ENCODE measurements at places on chromosomes 12 and 14. TPM values are rescaled to one million over a fixed set of nuclear protein-coding genes. Genes with fewer than 3 reads are reported as not detected.

DNA sequence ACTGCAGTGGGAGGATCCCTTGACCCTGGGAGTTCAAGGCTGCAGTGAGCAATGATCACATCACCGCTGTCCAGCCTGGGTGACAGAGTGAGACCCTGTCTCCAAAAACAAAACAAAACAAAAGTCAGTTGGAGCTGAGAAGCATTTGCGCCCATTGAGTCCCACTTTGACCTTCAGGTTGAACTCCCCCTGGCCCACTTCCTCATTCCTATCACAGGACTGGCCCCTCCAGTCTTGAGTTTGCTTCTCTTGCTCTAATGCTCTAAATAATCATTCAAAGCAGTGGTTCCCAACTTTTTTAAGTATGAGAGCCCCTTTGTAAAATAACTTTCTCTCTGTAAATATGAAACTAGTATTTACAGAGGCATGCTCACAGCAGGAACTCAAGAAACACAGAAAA, 28.0 kb upstream of the GSC start:
- peaks cover 32% of the 10 kb centered on the region for H3K27me3 ChIP-seq
- H3K4me3 ChIP-seq, result no peak overlapping the region
- no peak overlapping the region for H3K27ac ChIP-seq
- no peak for DNase-seq
- no peaks in the 10 kb centered on the region for H3K4me1 ChIP-seq

GRCh38 chr14:64879635-64880220, at the start of gene SPTB:
Gene SPTB (minus strand): TSS chr14:64879907. CDS start chr14:64823094, 56,813 bp downstream.
- no peaks in the 10 kb centered on the region for H3K36me3 ChIP-seq
- H3K4me1 ChIP-seq, result peaks cover 18% of the 10 kb centered on the region
- H3K27me3 ChIP-seq, result peaks cover 79% of the 10 kb centered on the region
- H3K4me3 ChIP-seq, result peak within 1 kb of the TSS; percentile 80
- peak; percentile 37 for DNase-seq
- H3K27ac ChIP-seq, result peak within 1 kb of the TSS; percentile 84

DNA sequence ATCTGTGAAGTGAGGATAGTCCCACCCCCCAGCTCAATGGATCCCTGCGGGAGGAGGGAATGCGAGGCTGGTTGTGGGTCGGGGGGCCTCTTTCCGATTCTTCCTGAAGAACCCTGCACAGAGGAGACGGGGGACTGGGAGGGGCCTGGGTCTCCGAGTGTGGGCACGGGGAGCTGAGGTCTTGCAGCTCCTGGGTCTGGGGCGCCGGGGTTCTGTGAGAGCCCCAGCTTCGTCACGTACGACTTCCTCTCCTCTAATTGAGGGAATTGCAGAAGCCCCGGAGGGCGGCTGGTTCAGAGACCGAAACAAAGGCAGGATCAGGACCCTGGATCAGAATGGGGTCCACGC, 66.6 kb downstream of the DIO3 start:
- no peak overlapping the region for H3K27ac ChIP-seq
- no peak overlapping the region for H3K4me3 ChIP-seq
- no peaks in the 10 kb centered on the region for H3K36me3 ChIP-seq
- H3K27me3 ChIP-seq, result peaks cover 1% of the 10 kb centered on the region

AKAP5 gene
- total RNA-seq, result 2.1 TPM

- DNase-seq, result no peak
- H3K27ac ChIP-seq, result no peak overlapping the region
- no peaks in the 10 kb centered on the region for H3K27me3 ChIP-seq
- H3K36me3 ChIP-seq, result no peaks in the 10 kb centered on the region
Measured at GRCh38 chr14:53127832-53128231, 25.3 kb downstream of the DDHD1 start.

DNA sequence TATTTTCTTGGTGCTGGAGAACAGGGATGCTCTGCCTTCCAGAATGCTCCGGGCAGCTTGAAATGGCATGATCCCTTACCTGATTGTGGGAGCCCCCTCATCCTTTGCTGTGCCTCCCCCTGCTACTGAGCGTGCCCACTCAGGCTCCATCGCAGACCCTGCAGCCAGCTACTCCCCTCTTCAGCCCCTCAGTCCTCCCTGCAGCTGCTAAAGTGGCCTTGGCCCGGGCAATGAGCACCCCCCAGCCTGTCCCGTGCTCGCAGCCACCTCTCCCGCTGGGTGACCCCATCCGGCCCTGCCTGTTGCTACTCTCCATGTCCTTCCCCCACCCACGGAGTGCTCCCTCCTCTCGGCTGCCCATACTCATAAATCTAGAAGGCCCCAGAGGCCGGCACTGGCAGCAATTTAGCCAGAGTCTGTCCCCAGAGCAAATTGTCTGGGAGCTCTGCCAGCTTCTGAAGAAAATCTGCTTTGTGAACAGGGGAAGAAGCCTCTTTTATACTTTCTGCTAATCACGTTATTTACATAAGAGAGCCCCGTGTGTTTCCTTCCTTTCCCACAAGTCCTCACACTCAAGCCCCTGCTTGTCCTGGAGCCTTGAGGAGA, 143.7 kb upstream of the FRMD6 start:
- H3K36me3 ChIP-seq, result no peaks in the 10 kb centered on the region
- no peak overlapping the region for H3K4me3 ChIP-seq
- peak overlapping the region; percentile 94 for H3K27ac ChIP-seq
- H3K4me1 ChIP-seq, result peaks cover 50% of the 10 kb centered on the region
- peak; percentile 23 for DNase-seq

GRCh38 chr14:99590746-99591555, 13.1 kb downstream of the CCDC85C start:
- H3K4me1 ChIP-seq, result peaks cover 49% of the 10 kb centered on the region
- H3K27ac ChIP-seq, result no peak overlapping the region
- no peak for DNase-seq
- no peaks in the 10 kb centered on the region for H3K36me3 ChIP-seq
- no peak overlapping the region for H3K4me3 ChIP-seq
- no peaks in the 10 kb centered on the region for H3K27me3 ChIP-seq

GRCh38 chr12:115313929-115314328, 630.0 kb upstream of the TBX3 start:
- peaks cover 8% of the 10 kb centered on the region for H3K36me3 ChIP-seq
- H3K4me1 ChIP-seq, result peaks cover 36% of the 10 kb centered on the region
- peak overlapping the region; percentile 93 for H3K27ac ChIP-seq

MGP gene
- total RNA-seq, result 221 TPM

CLEC9A gene
- not detected for total RNA-seq

DNA sequence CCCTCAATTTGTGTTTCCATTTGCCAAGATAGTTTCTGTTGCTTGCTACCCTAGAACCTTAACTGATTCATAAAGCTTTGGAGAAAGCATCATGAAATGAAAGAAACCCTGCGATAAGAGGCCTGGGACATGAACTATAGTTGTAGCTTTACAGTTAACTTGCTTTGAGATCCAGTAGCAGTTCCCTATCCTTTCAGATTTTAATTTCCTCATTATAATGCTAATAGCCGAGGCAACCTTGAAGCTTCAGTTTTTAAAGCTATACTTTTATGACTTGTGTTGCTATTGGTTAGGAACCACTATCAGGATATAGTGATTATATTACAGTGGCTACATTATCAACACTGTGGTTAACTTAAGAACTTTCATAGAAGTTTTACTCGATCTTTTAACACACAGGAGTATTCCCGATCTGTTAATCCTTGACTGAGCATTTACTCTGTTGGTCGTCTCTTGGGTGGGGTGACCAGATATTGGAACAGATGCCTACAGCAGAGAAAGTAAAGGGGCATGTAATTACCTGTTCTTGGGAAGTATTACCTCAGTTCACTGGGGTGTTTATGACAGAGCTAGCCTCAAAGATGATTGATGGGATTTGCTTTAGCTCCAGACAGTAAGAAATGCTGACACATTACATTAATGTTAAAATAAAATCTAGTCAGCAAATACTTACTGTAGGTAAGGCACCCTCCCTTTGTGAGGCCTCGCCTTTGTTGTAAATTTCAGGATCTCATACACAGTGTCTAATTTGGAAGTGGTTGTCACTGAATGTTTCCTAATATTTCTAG, 86.2 kb upstream of the CSRP2 start:
- H3K4me1 ChIP-seq, result no peaks in the 10 kb centered on the region
- no peak overlapping the region for H3K4me3 ChIP-seq
- peaks cover 2% of the 10 kb centered on the region for H3K27me3 ChIP-seq
- H3K36me3 ChIP-seq, result peaks cover 6% of the 10 kb centered on the region

GRCh38 chr14:56715938-56716337, 94.3 kb downstream of the OTX2 start:
- H3K4me3 ChIP-seq, result no peak overlapping the region
- H3K27me3 ChIP-seq, result peaks cover 9% of the 10 kb centered on the region
- H3K36me3 ChIP-seq, result no peaks in the 10 kb centered on the region
- DNase-seq, result no peak

DNA sequence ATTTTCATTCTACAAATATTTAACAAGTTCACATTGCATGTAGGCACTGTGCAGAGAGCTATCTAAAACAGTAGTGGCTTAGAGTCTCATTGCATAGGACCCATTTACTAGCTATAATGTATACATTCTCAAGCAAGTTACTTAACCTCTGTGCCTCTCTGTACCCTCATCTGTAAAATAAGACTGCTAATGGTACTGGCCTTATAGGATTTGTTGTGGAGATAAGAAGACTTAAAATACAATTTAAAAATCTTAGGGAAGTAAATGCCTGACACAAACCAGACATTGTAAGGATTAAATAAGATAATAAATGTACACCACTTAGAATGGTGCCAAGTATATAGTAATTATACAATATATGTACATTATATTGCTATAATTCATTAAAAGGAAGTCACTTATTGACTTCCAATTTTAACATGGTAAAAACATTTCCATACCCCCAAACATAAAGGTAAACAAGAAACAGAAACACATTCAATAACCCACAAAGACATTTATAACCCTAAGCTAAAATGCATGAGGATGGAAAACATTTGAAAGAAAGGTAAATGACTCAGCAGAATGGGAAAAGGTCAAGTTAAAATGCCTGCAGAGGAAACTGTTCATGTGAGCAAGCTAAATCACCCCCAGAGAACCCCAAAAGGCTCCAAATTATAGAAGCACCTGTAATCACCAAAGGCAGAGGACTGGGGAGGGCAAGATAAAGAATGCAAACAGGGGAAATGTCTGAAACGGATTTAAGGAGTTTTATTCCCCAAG, 30.8 kb downstream of the RPS6KA5 start:
- H3K4me1 ChIP-seq, result peaks cover 17% of the 10 kb centered on the region
- peaks cover 2% of the 10 kb centered on the region for H3K27me3 ChIP-seq
- no peaks in the 10 kb centered on the region for H3K36me3 ChIP-seq
- H3K4me3 ChIP-seq, result no peak overlapping the region
- DNase-seq, result no peak

CMAS gene
- total RNA-seq, result 27.2 TPM

GLT8D2 gene
- 13.1 TPM for total RNA-seq

GRCh38 chr12:104599272-104600035, 142.7 kb downstream of the CHST11 start:
- H3K27ac ChIP-seq, result peak overlapping the region; percentile 35
- no peak overlapping the region for H3K4me3 ChIP-seq
- H3K27me3 ChIP-seq, result peaks cover 18% of the 10 kb centered on the region
- peaks cover 62% of the 10 kb centered on the region for H3K4me1 ChIP-seq

DNA sequence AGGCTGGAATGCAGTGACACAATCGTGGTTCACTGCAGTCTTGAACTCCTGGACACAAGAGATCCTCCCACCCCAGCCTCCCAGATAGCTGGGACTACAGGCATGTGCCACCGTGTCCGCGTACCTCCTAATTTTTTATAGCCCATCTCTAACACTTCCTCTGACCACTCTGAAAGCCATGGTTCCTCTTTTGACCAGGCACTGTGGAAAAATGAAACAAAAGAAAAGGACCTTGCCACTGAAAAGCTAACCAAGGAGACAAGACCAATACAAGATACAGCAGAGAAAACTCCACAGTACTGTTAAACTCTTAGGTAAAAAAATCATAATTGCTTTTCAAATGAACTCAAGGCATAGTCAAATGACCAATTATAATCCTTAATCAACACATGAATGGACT, 233.3 kb downstream of the NEDD1 start:
- H3K27me3 ChIP-seq, result peaks cover 2% of the 10 kb centered on the region
- H3K4me1 ChIP-seq, result peaks cover 11% of the 10 kb centered on the region
- no peak overlapping the region for H3K27ac ChIP-seq
- no peaks in the 10 kb centered on the region for H3K36me3 ChIP-seq

- no peak for DNase-seq
- H3K27ac ChIP-seq, result peak overlapping the region; percentile 65
- H3K4me3 ChIP-seq, result no peak overlapping the region
- H3K27me3 ChIP-seq, result no peaks in the 10 kb centered on the region
- peaks cover 74% of the 10 kb centered on the region for H3K4me1 ChIP-seq
Measured at GRCh38 chr12:14845350-14845750, 2.0 kb upstream of the ART4 start.

DNA sequence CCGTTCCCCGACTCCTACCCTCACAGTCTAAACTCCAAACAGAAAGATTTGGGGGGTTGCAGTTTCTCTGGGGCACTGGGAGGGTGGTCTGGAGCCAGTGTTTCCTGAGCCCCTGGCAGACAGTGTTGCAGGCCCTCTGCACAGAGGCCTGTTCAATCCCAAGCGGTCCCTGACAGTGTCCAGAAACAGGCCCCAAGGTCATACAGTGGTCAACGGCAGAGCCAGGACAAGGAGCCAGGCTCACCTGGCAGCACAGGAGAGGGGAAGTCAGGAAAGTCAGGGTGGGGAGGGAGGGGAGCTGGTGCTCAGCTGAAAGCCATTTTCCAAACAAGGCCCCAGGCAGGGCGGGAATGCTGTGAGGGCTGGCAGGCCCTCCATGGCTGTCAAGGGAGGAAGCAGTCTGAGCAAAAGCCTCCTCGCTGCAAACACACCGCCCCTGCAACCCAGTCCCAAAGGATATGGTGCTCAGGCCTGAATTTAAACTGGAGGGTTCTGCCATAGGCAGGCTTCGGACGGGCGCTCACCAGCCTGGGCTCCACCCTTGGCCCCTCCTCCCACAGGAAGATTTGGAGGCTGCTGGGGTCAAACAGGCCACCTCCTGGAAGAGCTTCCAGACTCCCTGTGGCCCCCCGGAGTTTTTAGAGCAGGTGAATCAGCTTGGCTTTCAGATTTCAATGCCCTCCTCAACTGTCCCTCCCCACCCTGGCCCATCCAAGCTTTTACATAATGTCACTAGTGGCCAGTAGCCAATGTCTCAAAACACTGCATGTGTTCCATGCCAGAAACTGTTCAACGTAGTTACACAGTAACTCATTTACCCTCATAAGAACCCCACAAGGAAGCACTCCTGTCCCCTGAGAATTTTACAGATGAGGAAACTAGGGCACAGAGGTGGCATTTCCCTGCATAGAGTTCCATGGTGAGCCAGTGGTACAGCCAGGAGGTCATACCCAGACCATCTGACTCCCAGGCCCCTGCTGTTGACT, 41.5 kb downstream of the CHGA start:
- no peak for DNase-seq
- peak overlapping the region; percentile 53 for H3K27ac ChIP-seq
- no peaks in the 10 kb centered on the region for H3K27me3 ChIP-seq
- H3K4me1 ChIP-seq, result peaks cover 11% of the 10 kb centered on the region
- peaks cover 9% of the 10 kb centered on the region for H3K36me3 ChIP-seq
- no peak overlapping the region for H3K4me3 ChIP-seq

TRIM9 gene
- 11.3 TPM for total RNA-seq

MORN3 gene
- 0.99 TPM for total RNA-seq

Measured in mesothelial cell of epicardium (in vitro differentiated cells).